NCI-H146 (cell line): ENCODE measurements at places on chromosomes 1 and 21.

GRCh38 chr1:165520646-165521045 is 23.2 kb upstream of the LRRC52 start:
- no peak for DNase-seq

DNA sequence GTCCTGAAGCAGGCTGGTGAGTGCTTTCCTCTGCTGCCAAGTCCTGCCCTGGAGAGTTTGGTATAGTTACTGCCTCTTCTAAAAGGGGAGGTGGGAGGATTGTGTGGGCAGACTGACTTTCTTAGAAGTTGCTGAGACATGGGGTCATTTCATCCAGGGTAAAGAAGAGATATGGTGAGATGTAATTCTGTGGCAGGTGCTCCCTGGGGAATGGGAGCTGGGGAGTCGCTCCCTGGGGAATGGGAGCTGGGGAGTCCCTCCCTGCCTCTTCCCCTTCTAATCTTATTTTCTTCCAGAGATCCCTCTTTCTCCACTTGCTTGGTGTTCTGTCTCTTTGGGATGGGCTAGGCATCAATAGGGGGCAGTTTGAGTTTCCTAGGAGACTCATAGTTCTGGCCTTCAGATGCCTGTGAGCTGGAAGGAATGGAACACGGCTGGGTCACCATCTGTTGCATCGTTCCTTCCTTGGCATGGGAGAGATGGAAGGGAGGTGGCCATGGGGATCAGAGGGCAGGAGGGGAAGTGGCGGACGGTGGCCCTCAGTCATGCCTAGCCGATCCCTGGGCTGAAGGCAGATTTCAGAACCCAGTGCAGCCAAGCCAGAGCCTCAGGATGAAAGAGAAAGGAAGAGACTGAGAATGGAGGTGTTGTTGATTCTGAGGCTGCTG is 59.0 kb downstream of the NFASC start:
- DNase-seq = no peak

GRCh38 chr1:232962761-232963745 is 12.6 kb downstream of the NTPCR start:
- DNase-seq = no peak

DNA sequence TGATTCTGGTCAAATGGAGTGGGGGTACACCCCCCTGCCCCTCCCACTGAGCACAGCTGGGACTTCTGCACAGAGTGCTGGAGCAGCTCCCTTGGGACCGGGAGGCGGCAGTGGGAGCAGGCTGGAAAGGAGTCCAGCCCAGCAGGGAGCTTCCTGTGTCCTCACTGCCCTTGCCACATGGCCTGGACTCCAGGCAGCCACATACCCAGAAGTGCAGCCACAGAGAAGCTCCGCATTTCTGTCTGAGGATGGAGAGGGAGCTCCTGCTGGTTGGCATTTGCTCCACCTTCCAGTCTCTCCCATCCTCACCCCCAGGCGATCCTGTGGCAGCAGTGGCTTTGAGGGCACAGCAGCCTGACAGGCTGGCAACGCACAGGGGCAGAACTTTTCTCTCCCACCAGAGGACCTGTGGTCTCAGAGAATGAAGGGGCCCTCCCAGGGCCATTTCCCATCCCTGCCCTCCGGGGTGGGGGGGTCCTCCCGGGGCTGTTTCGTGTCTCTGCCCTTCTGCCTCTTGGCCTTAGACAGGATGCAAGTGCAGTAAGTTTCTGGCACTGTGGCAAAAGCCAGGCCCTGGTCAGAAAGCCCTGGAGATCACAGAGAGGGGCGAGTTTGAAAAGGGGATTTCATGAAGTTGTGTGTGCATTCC is 103.6 kb upstream of the COL6A1 start:
- DNase-seq = no peak

- DNase-seq = no peak
Measured at GRCh38 chr21:26966649-26967061, 233 bp downstream of the ADAMTS5 start.

- DNase-seq = no peak
Measured at GRCh38 chr1:222098404-222098803, 356.5 kb upstream of the DUSP10 start.
